Ureter (tissue), 1 donor: ENCODE measurements at places on chromosomes 2 and 18.

- DNase-seq, result no peak
Observed at GRCh38 chr2:160077912-160078810, 15.7 kb upstream of the PLA2R1 start.

GRCh38 chr18:21739604-21740537 is 721 bp upstream of the MIB1 start:
- no peak for DNase-seq

DNA sequence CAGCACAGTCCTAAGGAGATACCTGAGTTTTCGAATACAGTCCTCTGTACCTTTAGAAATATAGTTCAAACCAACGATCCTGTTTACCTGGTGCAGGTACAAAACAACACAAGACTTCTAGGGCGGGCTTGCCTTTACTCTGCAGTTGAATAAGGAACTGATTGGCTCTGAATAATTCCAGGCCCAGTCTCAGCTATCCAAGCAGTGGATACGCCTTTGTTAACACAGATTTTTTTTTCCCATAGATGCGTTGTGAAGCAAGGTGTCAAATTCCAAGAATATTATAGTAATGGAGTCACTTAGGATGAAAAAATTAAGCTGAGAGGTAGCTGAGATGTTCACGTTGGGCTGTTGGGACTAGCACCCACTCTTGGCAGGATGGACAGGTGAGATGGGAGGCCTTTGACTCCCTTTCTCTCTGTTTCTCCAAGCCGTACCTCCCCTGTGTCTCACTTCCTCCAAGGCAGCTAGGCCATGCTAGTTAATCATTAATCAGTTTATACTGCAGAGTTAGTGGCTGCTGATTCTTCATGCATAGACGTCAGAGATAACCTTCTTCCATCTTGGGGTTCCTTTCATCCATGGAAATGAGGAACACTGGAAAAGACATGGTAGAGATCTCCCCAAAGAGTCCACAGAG is 380.8 kb upstream of the ACVR2A start:
- no peak for DNase-seq

DNA sequence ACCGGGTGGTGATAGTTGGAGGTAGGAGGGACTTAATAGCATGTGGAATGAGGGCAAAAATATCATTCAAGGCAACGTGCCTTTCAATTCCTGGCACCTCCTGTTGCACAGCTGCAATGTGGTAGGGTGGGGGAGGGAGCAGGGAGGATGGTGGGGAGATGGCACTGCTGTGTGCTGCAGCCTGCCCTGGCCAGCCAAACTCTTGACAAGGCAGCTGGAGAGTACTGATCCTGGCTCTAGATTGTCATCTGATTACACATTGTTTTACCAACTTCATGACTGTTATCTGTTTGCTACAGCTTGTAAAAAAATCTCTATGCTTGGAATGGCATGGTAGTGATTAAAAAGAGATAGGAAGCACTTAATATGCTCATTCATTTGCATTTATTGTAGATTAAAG is 47.7 kb downstream of the PLCL1 start:
- DNase-seq, result no peak

GRCh38 chr2:231294116-231294515 is 95.7 kb downstream of the ARMC9 start:
- DNase-seq, result no peak
